ENCODE measurements at places on chromosomes 5 and 9.

DNA sequence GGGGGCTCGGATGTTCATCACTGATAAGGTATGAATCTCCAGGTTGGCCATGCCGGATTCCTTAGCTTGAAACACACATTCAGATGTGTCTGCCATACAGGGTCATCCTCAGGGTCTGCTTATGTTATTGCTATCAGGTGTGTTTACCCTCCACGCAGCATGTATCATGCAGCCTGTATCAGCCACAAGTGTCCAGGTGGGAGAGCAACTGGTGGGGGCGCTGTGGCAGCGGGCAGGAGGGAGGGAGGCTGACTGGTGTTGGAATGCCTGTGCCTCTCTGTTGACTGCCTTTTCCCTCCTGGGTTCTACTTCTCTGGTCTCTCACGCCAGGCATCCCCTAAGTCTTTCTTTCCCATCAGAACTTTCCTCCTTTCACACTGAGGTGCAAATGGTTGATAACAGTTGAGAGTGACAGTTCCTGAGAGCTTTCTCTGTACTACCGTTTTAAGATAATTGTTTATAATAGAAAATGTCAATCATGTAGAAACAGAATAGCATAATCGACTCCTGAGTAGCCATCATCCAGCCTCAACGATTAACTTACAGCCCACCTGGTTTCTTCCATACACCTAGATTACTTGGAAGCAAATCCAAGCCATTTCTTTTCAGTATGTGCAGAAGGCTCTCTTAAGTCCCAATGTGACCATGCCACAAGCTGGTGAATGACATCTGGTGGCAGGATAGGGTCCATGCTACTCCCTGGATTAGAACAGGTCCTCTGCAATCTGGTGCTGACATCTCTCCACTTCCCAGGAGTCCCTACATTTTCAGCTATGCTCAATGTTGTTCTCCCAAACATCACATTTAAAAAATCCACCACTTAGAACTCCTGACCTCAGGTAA, 86.6 kb downstream of the ACER2 start:
- DNase-seq: no peak

DNA sequence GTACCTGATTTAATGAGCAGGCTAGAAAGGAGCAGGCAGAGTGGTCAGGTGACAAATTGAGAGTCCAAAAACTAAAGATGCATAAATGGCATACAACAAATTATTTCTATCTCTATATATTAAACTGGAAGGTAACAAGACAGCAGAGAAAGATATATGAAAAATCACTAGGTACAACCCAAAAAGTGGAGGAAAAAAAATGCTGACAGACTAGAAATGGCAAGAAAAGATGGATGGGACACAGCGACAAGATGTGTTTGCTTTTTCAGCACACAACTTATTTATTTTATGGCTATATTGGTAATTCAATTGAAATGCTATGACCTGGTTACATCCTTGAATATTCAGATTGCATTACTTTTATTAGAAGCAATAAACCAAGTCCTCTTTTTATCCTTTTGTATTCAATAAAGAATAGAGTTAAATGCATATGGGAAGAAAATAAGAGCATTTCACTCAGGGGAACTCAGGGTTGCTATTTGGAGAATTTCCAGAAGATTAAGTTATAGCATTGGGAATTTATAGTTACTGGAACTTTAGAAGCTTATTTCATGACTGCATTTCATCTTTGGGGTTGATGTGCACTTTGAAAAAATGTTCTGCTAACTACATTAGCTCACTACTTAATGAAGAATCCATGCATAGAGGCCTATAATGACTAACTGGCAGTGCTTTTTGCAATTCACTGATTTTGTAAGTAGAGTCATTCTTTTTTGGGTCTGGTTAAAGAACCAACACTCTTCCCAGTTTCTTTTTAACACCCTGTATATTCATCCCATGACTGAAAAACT, 566.6 kb upstream of the TUSC1 start:
- no peak for DNase-seq

GRCh38 chr9:104802906-104803305, 39.0 kb downstream of the NIPSNAP3B start:
- DNase-seq: no peak

GRCh38 chr5:41649659-41650058, 139.3 kb upstream of the PLCXD3 start:
- DNase-seq: no peak

GRCh38 chr5:61659221-61659696, 327.2 kb downstream of the ZSWIM6 start:
- DNase-seq: no peak

All from MM.1S (cell line).